ENCODE measurements at places on chromosomes 6 and 20.
A peak's percentile ranks its signal among the peaks of the same experiment; 100 is the strongest.

DNA sequence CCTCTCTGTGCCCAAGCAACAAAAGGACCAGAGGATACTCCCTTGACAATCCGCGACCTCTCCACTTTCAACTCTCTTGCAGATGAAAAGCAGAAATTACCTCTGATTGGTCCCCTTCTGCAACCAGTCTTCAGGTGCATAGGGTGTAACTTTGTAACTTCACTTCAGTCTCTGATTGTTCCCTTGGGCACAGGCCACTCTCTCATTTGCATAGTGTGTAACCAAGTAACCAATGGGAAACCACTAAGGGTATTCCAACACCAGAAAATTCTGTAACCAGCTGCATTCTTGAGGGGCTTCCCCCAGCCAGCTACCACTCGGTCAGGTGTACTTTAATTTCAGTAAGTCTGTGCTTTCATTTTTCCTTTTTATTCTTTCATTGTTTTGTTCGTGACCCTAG, 4.4 kb upstream of the RAET1L start:
- no peak for DNase-seq

- peak; percentile 83 for DNase-seq
Observed at GRCh38 chr6:17865798-17866725, 121.4 kb downstream of the KIF13A start.

DNA sequence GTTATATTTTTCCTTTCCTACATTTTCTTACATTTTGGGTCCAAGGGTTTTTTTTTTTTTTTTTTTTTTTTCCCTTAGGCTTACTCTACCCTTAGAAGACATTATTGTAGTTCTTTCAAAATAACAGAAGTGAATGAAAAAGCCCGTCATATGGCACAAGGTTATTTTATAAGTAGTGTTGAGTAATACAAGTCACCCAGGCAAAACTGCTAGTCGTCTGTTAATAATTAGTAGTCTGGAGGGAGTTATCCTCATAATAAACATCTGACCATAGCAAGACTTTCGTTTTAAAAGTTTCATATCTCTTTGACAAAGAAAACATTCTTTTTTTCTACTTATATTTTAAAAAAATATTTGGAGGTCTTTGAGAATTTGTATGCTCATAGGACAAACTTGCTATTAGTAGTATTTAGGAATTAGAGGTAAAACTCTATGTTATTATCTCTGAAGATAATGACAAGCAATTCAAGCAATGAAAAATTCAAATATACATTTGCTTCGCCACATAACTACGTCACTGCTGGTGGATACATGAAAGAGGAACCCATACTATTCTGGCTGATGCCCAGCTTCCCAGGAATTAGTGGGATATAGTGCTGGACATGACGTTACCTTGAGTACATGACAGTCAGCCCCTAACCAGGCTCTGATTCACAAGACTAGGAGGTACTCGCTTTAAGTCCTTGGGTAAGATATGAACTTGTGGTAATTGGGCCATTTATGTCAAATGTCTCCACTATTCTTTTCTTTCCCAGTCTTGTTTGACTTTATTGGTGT, 532.8 kb downstream of the GRIK2 start:
- peak; percentile 39 for DNase-seq

GRCh38 chr6:7905416-7905815, 5.2 kb downstream of the TXNDC5 start:
- DNase-seq = no peak

DNA sequence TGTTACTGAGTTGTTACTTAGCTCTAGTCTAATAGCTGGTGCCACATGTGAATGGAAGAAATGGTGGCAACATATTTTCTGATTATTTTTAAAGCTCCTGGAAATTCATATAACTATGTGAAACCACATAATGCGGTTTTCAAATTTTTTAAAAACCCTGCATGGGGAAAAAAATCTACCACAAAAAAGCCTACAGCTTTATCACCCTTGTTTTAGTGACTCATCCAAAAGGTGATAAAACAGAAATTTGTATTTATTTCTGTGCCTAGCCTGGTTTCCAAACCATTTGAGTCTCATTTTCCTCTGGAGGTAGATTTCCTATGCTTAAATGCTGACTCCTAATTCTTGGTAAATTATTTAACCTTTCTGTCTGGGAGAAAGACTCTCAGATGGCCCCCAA, 5.4 kb upstream of the FBXO30 start:
- DNase-seq = no peak

GRCh38 chr20:57682184-57683101, 27.4 kb downstream of the PMEPA1 start:
- peak; percentile 29 for DNase-seq

- DNase-seq = no peak
Observed at GRCh38 chr20:57835588-57836455, 126.0 kb upstream of the PMEPA1 start.

DNA sequence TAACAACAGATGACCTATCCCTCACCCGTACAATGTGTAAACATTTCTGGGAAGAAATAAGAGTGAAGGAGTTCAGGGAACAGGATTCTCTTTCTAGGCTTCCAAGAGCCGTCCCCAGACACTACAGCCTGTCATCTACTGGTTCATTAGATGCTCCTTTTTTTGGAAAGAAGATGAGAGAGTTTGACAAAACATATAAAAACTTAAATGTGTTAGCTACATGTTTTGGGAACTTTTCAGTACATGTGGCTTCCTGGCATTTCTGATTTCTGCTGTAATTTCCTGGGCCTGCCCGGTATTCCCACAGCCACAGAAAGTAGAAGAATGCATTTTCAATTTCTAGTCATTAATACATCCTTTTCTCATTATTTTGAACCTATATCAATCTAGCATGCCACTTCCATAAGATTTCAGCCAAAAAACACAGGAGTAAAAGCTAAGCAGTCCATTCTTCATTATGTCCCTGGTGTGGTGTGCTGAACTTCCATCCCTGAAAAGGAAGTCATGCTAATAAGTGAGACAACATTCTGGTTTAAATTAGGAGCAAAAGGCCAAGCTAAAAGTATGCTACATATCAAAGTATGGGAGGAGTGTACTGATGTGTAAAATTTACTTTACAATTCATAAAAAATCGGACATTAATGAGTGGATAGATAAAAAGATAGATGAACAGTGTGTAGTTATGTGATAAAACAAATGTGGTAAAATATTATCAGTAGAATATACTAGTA, 198.2 kb downstream of the WDR27 start:
- DNase-seq = peak; percentile 56

DNA sequence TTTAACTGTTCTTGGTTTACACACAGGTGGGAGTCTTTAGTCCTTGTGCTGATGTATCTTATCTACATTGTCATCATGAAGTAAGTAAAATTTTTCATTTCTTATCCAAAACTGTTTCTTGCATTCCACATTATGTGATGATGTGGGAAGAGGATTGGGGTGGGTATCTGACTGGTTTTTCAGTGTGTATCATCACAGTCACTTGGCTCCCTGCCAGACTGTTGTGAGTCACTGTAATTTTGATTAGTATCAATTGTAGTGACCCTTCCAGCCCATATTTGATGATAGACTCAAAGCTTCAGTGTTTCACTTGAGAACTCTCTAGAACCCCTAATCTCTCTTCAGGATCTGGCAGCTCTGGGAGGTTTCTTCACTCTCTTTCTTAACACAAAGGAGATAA, 84.5 kb upstream of the RIN2 start:
- peak; percentile 23 for DNase-seq

DNA sequence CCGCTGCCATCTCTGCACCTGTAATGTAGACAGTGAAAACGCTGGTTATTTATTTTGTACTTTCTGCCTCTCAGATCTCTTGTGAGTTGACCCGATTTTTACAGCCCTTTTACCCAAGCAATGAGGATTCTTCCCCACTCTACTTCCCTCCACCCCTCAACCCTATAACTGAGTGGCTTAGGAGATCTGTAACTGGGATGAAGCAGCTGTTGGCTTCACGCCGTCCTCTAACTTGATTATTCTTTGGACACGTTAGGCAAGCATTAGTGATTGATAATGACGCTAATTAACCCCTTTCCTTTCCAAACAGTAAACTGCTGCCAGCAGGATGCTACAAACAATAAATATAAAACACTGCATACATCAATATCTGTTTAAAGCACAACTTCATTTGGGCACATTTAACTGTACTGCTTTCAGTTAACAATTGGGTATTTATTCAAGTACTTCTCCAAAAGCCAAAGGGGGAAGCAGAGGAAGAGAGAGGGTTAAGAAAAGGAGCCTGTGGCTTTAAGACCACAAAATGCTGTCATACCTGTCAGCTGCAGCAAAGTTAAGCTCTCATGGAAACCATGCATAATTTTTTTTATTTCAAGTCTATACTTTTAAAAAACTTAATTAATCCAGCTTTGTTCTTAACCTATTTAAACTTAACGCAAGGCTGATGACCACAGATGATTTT, 21.2 kb downstream of the TFAP2A start:
- DNase-seq = no peak

GRCh38 chr6:53426667-53427270, 78.0 kb upstream of the ELOVL5 start:
- DNase-seq = no peak

GRCh38 chr6:147881432-147881831, 372.9 kb downstream of the SAMD5 start:
- DNase-seq = no peak

DNA sequence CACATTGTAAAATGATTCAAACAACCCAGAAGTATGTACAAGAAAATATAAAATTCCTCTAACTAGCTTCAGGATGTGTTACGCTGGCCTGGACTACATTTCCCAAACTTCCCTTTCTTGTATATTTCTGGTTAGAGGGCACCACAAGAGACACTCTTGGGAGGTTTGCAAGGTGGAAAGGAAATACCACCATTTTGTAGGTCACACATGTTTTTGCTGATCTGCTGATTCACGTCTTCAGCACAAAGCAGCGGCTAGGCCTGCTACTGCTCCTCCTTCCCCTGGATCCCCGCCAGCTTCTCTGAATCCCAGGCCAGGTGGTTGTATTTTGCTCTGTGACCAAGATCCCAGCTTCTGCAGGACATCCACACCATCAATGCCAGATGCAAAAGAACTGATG, 104.2 kb downstream of the AGPAT4 start:
- peak; percentile 51 for DNase-seq

GRCh38 chr6:37127961-37128862, 41.7 kb upstream of the PIM1 start:
- peak; percentile 63 for DNase-seq

GRCh38 chr6:125927761-125928160, 28.8 kb upstream of the HINT3 start:
- no peak for DNase-seq

DNA sequence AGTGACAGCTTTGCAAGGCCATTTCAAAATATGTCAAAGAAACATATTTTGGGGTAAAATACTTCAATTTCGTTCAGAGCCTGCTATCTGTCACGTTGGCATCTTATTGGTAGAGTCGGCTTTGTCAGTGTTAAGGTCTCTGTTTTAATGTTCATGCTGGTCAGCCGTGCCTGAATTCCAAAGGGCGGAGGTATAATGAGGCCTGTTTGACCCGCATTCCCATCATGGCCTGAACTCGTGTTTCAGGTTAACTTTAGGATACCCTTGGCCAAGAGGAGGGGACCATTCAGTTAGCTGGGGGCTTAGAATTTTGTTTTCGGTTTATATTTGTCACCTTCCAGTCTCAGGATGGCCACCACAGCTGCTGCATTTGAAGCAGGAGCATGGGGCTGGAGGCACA, 236.4 kb downstream of the NFATC2 start:
- no peak for DNase-seq

- no peak for DNase-seq
Observed at GRCh38 chr6:17601386-17601703, 1.2 kb downstream of the FAM8A1 start.

GRCh38 chr20:13221673-13222318, 722 bp downstream of the ISM1 start:
- peak; percentile 70 for DNase-seq

- DNase-seq = peak; percentile 18
Observed at GRCh38 chr20:19913927-19914614, 103.1 kb upstream of the NAA20 start.

DNA sequence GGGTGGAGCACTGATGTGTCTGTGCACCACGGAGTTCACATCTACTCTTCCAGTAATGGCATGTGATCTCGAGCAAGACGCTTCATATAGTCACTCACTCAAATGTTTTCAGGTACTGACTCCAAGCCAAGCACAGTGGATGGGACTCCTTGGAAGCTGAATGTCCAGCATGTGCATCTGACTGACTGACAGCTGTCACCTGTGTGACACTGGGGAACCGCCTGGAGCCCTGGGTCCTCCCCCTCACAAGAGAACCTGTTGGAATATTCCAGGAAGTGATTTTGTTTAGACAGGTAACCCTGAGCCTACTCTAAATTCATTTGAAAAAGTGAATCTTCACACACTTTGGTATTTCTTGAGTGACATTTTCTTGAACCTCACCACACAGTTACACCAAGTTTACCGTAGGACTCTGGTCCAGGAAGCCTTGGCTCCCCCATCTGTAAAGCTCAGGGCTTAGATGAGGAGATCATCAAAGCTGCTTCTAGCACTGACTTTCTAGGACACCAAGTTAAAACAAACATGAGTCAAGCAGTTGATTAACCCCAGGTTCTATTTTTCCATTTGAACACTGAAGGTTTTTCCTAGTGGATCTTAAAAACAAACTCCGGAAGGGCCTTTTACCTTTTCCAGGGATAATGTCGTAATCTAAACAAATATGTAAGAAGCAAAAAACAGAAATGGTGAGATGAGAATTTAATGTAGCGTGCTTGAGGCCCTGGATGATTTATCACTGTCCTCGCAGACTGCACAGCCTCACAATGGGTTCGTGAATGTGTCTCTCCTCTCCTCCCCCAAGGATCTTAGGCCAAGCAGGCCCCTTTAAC, 50.1 kb downstream of the EDN3 start:
- no peak for DNase-seq

DNA sequence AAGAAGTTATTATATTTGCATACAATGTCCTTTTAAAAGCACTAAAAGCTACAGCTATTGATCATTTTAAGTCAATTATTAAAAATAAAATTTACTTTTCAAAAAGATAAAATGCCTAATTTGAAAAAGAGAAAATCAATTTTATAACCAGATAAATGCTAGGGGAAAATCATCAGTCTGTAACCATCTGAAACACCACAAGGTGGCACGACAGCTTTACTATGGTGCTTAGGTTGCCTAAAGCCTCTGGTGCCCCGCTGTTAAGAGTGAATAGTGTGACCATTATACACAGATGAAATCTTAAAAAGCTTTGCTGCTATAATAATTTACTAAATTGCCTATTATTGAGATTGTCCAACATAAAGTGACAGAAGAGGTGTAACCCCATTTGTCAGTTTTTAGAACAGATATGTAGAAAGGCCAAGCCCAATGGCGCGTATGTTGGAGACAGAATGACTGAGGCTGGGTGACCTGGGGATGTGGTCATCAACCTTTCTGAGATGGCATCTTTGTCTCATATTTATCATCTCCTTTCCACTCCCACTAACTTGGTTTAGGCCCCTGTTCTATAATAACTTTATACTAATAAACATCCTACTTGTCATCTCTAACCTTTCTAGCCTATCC, 100.8 kb downstream of the MOXD1 start:
- peak; percentile 62 for DNase-seq

GRCh38 chr20:35791821-35792220, 20.0 kb downstream of the PHF20 start:
- DNase-seq = peak; percentile 79

DNA sequence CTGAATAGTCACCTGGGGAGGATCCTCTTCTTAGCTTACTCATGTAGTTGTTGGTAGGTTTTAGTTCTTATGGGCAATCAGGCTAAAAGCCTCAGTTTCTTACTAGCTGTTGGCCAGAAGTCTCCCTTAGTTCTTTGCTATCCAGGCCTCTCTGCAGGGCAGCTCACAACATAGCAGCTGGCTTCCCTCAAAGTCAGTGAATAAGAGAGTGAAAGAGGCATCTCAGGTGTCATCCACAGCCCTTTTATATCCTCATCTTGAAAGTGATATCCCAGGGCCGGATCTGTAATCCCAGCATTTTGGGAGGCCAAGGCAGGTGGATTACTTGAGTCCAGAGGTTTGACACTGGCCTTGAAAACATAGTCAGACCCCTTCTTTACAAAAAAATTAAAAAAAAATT, 42.1 kb upstream of the FOXA2 start:
- no peak for DNase-seq

All from fibroblast of skin of scalp (primary cell).